ENCODE measurements at places on chromosomes 2 and 18.

DNA sequence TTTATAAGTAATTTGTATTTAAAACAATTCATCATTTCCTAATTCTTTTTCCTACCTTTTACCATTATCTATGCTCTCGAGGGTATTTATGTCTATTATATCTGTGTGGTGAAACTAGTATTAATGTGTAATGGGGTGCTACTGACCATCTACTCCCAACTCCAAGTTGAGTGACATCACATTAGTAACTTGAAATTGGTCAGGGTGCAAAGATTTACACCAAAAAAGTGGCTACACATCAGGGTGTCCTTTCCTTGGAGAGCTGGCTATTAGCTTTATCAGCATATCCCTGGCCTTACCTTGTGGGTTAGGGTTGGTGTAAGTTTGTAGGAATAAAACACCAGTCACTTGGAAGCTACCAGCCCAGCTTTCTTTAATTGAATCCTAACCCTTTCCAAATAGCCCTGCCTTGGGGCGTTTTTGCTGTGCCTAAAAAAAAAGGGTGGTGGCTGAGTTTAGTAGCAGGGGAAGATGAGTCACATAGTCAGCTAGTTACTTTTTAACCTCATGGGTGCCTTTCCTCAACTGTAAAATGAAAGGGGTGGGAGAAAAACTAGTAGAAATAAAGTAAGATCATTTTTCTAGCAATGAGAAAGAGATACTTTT lies 14.0 kb downstream of the ANXA4 start:
- no peak for DNase-seq

- DNase-seq = no peak
Measured at GRCh38 chr2:165081276-165081675, 122.6 kb downstream of the SCN3A start.

DNA sequence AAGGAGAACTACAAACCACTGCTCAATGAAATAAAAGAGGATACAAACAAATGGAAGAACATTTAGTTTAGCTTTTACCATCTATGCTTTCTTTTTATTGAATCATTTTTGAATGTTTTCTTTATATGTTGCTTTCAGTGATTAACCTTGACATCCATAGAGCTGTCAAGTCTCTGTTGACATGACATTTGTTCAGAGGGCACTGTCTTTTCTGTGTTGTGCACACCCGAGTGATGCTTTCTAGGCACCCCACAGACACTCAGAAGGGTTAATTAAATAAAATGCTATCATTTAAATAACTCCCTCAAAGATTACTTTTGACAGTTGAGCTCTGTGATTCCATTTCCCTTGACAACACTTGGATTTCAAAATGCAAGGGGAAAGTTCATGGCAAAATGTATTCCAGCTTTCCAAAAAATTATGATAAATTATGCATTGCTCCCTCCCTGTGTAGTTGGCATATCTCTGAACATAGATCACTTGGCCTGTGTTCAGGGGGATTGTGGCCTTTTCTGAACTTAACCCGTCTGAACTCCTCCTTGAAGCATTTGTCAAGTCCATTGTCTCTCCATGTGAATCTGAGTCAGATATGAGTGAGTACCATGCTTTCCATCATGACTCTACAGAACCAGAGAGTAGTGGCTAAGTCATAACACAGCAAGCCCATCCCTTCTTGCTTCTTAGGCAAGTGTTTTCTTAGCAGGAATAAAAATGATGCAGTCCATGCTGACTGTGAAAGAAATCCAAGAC lies 372.6 kb downstream of the RPRM start:
- no peak for DNase-seq

DNA sequence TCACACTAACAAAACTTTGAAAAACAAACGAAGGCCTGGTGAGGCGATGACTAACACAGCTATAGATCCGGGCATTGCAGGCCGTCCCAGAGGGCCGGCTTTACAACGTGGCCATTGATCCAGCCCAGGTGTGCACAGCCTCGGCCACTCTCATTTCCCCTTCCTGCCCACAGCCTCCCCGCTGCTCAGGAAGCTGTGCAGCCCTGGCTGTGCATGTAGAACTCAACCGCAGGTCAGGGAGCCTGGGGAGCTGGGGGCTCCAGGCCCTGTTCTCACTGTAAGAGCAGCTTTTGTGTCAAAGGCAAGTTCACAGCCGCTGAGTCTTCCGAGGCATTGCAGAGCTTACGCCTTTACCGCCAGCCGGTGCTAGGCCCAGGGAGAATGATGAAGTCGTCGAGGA lies 87.2 kb downstream of the LONRF2 start:
- no peak for DNase-seq

DNA sequence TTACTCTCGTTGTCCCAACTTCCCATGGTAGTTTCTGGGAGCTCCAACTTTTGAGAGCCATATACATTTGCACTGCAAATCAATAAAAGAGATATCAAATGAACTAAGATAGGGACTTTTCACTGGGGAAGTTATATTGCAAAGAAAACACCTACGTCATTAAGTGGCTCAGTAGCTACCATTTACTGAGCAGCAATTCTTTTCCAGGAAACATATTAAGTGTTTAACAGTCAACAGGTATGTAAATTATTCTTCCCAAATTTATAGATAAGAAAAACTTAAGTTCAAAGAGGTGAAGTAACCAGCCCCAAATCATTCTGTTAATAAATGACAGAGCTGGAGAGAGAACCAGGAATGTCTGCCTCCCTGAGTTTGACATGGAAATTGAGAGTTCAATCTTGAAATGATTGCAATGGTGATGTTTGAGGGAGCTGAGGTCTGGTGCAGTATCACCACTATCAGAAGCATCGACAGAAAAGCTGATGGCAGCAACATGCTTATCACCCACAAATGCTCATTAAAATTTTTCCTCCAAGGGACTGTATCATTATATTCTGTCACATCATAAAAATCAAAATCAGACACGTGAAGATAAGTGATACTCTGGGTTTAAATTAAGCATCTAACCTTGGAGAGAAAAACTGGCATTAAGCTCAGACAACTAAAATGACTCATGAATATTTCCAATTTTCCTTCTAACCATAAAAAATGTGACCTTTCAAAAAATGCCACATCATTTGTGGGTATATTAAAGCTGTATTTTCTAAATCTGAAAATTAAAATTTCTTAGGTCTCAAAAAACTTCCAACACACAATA lies 43.4 kb downstream of the GAREM1 start:
- no peak for DNase-seq

All from NCI-H1105 (cell line).